ENCODE measurements at places on chromosomes 7 and 10. TPM values are rescaled to one million over a fixed set of nuclear protein-coding genes. Genes with fewer than 3 reads are reported as not detected.

The LEP gene
- total RNA-seq = not detected

DNA sequence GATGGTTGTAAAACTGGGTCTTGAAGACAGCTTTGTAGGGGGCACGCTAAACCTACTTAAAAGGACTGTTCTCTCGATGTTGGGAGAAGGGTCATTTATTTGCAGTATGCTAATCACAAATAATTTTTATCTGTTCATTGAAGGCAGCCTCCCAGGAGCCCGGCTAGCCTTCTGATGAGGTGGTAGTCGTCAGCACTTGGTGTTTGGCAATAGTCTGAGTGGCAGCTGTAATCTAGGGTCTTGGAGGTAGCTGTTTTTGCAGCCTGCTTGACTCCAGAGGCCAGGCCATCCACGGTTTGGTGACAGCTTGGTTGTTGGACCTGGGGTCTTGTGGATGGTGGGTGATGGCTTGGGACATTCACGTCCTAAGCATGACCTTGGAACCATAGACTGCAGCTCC is 2.2 kb downstream of the GTF2IRD1 start:
- H3K4me1 ChIP-seq = peaks cover 4% of the 10 kb centered on the region
- peak overlapping the region; percentile 42 for H3K4me3 ChIP-seq
- no peak for DNase-seq
- H3K27ac ChIP-seq = no peak overlapping the region
- no peaks in the 10 kb centered on the region for H3K36me3 ChIP-seq

The ACSM6 gene
- not detected for total RNA-seq

GRCh38 chr10:84405662-84406061 is 77.3 kb downstream of the CCSER2 start:
- peaks cover 19% of the 10 kb centered on the region for H3K4me1 ChIP-seq
- no peak overlapping the region for H3K4me3 ChIP-seq
- no peak overlapping the region for H3K27ac ChIP-seq
- DNase-seq = no peak
- peaks cover 2% of the 10 kb centered on the region for H3K27me3 ChIP-seq

- no peak overlapping the region for H3K4me3 ChIP-seq
- peaks cover 5% of the 10 kb centered on the region for H3K27me3 ChIP-seq
- H3K4me1 ChIP-seq = peaks cover 9% of the 10 kb centered on the region
- DNase-seq = no peak
- H3K27ac ChIP-seq = no peak overlapping the region
These were observed 53.1 kb downstream of the PRKAG2 start for GRCh38 chr7:151823566-151824372.

- DNase-seq = peak; percentile 51
- no peak overlapping the region for H3K27ac ChIP-seq
- H3K36me3 ChIP-seq = no peaks in the 10 kb centered on the region
These were observed 56.7 kb downstream of the IDE start for GRCh38 chr10:92517034-92517655.

DNA sequence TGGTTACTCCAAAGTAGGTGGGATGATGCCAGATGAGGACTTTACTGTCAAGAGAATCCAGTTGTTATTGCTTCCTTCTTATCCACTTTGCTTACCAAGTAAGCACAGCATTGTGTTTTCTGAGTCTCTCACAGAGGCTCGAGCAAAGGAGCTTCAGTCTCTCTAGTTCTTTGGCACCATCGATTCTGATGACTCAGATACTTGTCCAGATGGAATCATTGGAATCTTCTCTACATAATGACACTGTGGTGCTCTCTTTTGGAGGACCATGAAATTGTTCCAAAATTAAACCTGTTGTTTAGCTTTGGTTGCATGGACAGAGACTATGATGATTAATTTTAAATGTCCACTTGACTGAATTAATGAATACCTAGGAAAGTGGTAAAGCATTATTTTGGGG is 132.6 kb downstream of the NXPH1 start:
- no peak overlapping the region for H3K27ac ChIP-seq
- H3K36me3 ChIP-seq = no peaks in the 10 kb centered on the region
- DNase-seq = no peak
- peaks cover 47% of the 10 kb centered on the region for H3K4me1 ChIP-seq
- no peak overlapping the region for H3K4me3 ChIP-seq

The STRIP2 gene
- 3.3 TPM for total RNA-seq

The NCF1 gene
- total RNA-seq = 0.54 TPM

GRCh38 chr10:93363891-93364648 is 118.1 kb downstream of the MYOF start:
- H3K27ac ChIP-seq = no peak overlapping the region
- H3K36me3 ChIP-seq = no peaks in the 10 kb centered on the region
- H3K4me1 ChIP-seq = no peaks in the 10 kb centered on the region
- H3K27me3 ChIP-seq = no peaks in the 10 kb centered on the region

GRCh38 chr10:25875556-25876165 is 58.4 kb upstream of the MYO3A start:
- no peaks in the 10 kb centered on the region for H3K4me1 ChIP-seq
- H3K27me3 ChIP-seq = no peaks in the 10 kb centered on the region
- DNase-seq = peak; percentile 87
- H3K36me3 ChIP-seq = no peaks in the 10 kb centered on the region

GRCh38 chr10:59877191-59877671 is 29.1 kb downstream of the CCDC6 start:
- H3K4me1 ChIP-seq = peaks cover 5% of the 10 kb centered on the region
- no peaks in the 10 kb centered on the region for H3K36me3 ChIP-seq
- no peaks in the 10 kb centered on the region for H3K27me3 ChIP-seq
- no peak for DNase-seq
- H3K27ac ChIP-seq = no peak overlapping the region

The PALD1 gene
- 15.5 TPM for total RNA-seq

The AASS gene
- 37.0 TPM for total RNA-seq

The LRMDA gene
- total RNA-seq = 2.1 TPM

The AGR2 gene
- not detected for total RNA-seq

GRCh38 chr10:104119996-104120395 is 2.0 kb upstream of the SFR1 start:
- no peak overlapping the region for H3K27ac ChIP-seq
- DNase-seq = no peak
- no peaks in the 10 kb centered on the region for H3K4me1 ChIP-seq
- peaks cover 1% of the 10 kb centered on the region for H3K27me3 ChIP-seq
- no peak overlapping the region for H3K4me3 ChIP-seq

The SPOCK2 gene
- 362 TPM for total RNA-seq

DNA sequence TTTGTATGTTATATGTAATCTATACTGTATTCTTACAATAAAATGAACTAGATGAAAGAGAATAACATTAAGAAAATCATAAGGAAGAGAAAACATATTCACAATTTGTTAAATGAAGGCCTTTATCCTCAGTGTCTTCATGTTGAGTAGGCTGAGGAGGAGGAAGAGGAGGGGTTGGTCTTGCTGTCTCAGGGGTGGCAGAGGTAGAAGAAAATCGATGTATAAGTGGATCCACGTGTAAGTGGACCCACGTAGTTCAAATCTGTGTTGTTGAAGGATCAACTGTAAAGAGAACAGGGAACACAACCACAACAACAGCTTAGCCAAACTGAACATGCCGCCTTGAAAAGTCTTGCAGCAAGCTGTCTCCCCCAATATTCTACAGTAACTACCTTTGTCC is 161.6 kb upstream of the NRP1 start:
- peaks cover 2% of the 10 kb centered on the region for H3K27me3 ChIP-seq
- no peaks in the 10 kb centered on the region for H3K36me3 ChIP-seq
- no peak overlapping the region for H3K27ac ChIP-seq
- peaks cover 4% of the 10 kb centered on the region for H3K4me1 ChIP-seq
- no peak for DNase-seq

- H3K4me1 ChIP-seq = no peaks in the 10 kb centered on the region
- H3K27me3 ChIP-seq = no peaks in the 10 kb centered on the region
- no peak overlapping the region for H3K4me3 ChIP-seq
- DNase-seq = no peak
- no peak overlapping the region for H3K27ac ChIP-seq
- H3K36me3 ChIP-seq = no peaks in the 10 kb centered on the region
These were observed 735.1 kb upstream of the SORCS1 start for GRCh38 chr10:107899502-107900062.

The CELF2 gene
- total RNA-seq = 47.4 TPM

The NACAD gene
- 125 TPM for total RNA-seq

- no peaks in the 10 kb centered on the region for H3K4me1 ChIP-seq
- peaks cover 12% of the 10 kb centered on the region for H3K36me3 ChIP-seq
- peaks cover 1% of the 10 kb centered on the region for H3K27me3 ChIP-seq
- no peak overlapping the region for H3K4me3 ChIP-seq
These were observed 41.2 kb upstream of the COBL start for GRCh38 chr7:51357821-51358220.
